ENCODE measurements at places on chromosomes 12 and 14.

DNA sequence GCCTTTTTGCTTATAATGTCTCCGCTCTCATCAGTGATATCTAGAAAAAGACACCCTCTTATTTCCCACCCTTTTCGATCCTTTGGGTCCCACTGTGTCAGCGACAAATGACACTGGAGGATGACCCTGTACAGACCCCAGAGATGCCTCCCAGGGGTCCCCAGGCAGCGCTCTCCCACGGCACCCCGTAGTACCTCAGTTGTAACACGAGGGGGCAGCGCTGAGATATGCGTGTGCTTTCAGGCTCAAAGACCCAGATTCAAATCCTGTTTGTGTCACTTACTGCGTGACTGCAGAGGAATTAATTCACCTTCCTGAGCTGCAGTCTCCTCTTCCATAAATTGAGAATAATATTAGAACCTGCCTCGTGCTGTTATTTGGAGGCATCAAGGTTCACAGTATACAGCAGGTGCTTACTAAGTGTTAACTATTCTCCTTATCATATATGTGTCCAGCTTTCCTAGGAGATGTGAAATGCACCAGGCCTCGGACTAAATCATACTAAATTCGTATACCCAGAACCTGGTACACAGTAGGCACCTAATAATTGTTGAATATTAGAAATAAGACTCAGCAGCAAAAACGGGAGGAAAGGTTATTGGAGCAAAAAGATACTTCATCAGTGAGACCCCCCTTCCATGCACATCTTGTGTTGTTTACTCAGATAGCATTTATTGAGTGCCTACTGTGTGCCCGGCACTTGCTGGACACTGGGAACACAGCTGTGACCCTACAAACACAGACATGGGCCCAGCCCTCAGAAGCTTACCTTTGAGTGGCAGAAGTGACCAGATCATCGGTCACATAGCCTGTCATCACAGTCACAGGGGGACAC is 99.9 kb downstream of the PHETA1 start:
- no peak for DNase-seq

- no peak for DNase-seq
Measured at GRCh38 chr14:74846968-74847665, 28.8 kb downstream of the PROX2 start.

DNA sequence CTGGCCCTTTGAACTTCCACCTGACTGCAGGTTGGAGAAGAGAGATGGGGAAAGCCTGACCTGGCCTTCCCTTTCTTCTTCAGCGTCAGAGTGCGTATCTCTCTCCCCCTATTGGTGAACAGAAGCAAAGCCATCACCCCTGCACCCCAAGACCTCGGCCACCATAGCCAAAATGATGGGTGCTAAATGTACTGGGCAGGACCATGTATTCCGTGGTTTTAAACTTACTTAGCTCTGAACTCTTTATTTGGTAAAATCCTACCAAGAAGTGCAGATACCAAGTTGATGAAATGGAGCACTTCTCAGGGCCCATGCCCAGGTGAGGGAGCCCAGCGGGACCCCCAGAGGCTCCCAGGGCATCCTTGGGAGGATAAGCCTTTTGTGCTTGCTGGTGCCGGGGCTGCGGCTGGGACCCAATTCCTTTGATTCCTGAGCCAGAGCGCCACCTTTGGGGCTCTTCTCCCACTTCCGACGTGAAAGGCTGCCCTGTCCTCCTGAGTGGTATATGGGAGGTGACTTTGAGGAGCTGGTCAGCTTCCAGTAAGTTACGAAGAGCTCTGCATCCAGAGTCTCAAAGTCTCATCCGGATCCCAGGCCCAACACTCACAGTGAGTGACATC is 9.4 kb downstream of the CCND2 start:
- no peak for DNase-seq

DNA sequence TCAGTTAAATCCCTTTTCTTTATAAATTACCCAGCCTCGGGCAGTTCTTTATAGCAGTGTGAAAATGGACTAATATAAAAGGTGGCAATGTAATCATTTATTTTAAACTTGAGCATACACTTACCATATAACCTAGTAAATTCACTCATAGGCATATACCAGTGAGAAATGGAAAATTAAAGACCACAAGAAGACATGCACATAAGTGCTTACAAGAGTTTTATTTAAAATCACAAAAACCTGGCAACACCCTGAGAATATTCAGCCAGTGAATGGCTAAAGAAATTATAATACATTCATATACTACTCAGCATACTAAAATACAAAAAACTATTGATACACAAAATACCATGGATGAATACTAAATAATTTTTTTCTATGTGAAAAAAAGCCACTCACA is 1017.5 kb upstream of the TMEM132C start:
- DNase-seq = no peak

DNA sequence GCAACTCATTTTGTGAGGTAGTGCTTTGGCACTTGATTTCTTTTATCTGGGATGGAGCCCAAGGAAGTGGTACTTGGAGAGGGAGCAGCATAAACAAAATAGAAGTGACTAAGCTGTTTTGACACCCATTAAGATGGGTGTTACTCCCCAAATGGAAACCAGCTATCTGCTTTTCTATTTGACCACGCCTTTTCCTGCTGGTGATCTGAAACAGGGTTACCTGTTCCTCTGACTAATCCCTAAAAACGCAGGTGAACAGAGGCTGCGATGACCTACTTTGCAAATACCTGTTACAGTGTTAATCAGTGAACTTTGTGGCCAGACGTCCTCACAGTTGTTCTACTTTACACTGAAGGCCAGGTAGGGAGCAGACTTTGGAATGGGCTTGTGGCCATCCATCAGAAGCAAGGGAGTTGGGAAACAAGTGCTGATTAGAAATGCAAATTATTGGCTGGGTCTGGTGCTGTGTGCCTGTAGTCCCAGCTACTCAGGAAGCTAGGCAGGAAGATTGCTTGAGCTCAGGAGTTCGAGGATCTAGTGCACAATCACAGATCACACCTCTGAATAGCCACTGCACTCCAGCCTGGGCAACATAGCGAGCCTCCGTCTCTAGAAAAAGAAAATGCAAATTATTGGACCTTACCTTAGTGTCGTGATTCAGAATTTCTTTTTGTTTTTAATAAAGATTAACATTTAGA is 58.3 kb upstream of the HECTD1 start:
- DNase-seq = no peak

DNA sequence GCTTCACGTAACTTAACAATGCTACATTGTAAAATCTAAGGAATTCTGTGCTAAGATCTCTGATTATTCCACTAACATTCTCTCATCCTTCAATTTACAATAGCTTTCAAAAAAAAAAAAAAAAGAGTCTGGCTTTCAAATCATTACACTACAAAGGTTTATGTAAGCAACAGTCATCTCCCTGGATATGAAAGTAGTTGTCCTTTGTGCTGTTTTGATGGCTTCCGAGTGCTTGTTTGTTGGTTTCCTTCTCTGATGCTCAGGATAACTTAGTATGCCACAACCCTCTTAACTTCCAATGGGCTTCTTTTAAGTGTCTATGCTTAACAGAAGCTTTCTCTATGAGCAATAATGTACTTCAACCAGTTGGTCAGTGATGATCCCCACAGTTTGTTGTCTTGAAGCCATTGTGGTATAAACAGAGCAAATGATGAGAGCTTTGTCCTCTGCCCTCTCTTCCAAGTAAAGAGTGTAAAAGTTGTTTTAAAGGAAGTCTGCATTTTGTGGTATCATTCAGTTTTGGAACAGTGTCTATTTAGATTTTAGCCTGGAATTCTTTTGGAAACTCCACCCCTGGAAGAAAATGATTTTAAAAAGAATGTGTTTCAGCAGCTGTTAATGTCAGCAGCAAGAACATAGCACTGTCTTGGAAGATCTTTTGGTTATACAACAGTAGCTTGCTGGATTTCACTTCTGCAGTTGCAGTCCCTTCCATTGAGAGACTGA is 396.1 kb upstream of the RGS6 start:
- no peak for DNase-seq

DNA sequence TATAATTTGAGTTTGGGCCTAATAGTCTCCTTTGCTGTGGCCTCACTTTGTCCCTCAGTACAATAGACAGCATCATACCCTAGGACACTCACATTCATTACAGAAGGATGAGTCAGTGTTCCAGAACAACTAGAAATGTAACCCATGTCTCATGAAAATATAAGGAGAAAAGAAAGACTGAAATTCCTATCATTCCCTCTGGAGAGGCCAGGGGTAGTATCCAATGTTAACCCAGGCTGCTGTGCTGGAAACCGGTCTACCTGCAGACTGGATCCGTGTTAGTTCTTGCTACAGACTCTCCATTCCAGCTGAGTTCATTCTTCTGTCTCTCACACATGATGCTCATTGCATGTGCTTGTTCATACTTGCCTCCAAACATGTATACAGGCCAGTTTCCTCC is 75.8 kb upstream of the HOXC13 start:
- no peak for DNase-seq

GRCh38 chr14:106378191-106378590 is 851.8 kb downstream of the TMEM121 start:
- no peak for DNase-seq

DNA sequence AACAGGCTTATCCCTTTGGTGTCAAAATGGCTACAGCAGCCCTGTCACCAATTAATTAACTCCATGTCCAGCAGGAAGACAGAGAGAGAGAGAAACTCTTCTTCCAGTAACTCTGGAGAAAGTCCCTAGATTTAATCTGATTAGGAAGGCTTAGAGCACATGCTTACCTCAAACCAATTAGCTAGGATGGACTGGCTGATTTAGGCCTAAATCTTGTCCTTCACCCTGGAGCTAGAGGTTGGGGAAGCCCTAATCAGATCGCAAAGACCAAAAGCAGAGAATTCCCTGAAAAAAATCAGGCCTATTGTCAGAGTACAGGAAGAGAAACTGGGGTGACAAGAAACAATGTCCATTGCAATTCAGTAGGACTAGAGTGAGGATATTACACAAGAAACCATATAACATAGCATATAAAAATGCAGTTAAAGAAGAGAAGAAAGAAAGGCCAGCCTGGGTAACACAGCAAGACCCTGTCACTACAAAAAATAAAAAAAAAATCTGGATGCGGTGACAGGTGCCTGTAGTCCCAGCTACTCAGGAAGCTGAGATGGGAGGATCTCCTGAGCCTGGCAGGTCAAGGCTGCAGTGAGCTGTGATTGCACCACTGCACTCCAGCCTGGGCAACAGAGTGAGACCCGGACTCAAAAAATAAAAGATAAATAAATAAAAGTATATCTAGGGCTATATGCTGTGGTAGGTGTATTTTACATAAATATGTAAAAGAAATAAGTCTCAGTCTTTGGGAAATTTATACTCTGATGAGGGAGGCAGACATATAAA is 34.9 kb upstream of the TUBA1A start:
- DNase-seq = no peak

DNA sequence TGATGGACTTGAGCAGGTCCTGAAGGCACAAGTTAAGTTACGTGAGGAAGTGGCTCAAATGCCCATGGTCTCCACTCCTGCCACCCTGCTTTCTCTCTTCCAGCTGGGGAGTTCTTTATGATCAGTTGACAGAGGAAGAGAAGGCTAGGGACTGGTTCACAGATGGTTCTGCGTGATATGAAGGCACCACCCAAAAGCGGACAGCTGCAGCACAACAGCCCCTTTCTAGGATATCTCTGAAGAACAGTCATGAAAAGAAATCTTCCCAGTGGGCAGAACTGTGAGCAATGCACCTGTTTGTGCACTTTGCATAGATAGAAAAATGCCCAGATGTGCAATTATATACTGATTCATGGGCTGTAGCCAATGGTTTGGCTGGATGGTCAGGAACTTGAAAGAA is 162.4 kb upstream of the FSCB start:
- DNase-seq = no peak

DNA sequence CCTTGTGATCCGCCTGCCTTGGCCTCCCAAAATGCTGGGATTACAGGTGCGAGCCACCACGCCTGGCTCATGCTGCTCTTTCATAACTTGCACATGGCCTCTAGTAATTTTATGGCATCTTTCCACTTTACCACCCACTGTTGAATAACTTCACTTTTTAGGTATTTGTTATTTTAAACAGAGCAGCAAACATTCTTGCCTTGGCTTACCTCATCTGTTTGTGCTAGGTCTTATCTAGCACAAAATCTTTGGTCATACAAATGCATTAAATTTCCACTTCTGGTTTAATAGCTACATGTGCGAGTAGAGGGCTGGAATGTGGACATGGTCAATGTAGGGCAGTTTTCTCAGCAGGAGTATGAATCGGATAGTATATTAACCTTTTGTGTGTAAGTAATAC is 38.8 kb upstream of the ATF7IP start:
- no peak for DNase-seq

GRCh38 chr14:23735394-23735793 is 99.2 kb downstream of the DHRS2 start:
- DNase-seq = no peak

DNA sequence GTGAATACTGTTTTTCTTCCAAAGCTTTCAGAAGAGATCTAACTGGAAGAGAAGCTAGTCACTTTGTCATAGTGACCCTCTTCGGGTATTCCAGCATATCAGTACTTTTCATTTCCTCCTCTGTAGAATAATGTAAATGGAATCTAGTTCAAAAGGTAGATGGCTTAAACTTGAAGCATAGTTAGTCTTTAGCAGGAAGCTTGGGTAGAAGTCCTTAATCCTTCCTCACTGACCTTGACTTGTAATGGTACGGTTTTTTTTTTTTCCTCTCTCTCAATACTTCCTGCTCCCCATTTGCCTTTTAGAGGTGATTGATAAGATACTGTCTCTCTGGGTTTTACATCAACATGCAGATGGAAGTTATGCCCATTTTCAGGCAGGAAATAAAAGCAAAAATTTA is 1.7 kb downstream of the FBXO34 start:
- no peak for DNase-seq

DNA sequence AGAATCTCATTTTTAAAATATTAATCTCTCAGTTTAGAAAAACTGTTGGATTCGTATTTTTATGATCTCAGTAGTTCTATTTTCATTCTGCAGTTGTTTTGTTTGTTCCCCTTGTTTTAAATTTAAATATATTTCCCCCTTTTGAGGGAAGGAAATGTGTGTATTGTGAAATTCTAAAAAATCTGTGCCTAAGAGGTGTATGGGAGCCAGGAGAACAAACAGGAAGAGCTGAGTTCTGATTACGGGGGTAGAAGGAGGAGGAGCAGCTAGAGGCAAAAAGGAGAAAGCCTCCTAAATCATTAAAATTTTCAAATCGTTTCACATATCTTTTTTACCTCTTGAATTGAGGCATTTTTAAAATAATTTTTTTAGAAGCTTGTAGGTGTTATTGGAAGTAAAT is 2.3 kb downstream of the RDH12 start:
- DNase-seq = no peak

DNA sequence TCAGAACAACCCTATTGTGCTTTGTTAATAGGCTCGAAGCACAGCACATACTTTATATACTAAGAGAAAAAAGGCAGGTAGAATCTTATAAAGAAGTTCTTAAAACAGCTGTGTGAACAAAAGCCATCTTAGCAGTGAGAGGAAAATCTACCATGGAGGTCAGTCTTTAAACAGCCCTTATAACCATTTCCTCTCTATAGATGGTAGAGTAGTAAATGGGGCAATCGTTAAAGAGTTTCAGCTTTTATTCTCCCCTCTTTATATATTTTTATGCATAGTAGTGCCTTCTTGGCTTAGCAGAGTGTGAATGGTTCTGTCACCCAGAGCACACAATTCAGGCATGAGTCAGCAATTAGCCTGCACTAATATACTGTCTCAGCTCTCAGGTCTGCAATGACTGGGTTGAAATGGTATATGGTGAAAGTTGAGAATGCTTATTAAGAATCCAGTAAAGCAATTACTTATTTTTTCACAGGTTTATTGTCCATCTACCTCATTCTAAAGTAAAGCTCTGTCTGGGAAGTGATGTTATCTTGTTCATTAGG is 305.0 kb downstream of the NELL2 start:
- no peak for DNase-seq

- DNase-seq = no peak
Measured at GRCh38 chr12:50162230-50162629, 4.9 kb downstream of the CERS5 start.

- no peak for DNase-seq
Measured at GRCh38 chr14:40682131-40682913, 924.4 kb upstream of the LRFN5 start.
